ENCODE measurements at places on chromosomes 3 and 15. TPM values are rescaled to one million over a fixed set of nuclear protein-coding genes. Genes with fewer than 3 reads are reported as not detected.

- peak; percentile 40 for DNase-seq
Observed at GRCh38 chr3:124275412-124275811, 283.5 kb upstream of the ROPN1 start.

DNA sequence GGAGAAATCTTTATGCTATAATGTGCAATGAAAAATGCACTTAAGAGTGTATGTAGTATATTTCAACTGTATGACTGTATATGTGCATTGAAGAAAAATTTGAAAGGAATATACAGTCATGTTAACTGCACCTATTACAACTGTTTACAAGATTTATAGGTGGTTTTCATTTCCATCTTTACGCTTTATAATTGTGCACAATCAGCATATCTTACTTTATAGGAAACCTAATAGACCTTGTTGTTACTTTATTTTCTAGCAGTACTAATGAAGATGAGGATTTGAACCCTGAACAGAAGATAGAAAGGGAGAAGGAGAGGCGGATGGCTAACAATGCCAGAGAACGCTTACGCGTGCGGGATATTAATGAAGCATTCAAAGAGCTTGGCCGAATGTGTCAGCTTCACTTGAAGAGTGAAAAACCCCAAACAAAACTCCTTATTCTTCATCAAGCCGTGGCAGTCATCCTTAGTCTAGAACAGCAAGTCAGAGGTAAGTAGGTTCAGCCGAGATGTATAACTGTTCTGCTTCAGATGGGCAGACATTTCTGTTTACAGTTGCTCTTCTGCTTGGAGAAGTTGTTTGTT lies 103.4 kb upstream of the CGNL1 start:
- no peak for DNase-seq

GRCh38 chr3:18890449-18890848 lies 257.9 kb upstream of the KCNH8 start:
- peak; percentile 42 for DNase-seq

DNA sequence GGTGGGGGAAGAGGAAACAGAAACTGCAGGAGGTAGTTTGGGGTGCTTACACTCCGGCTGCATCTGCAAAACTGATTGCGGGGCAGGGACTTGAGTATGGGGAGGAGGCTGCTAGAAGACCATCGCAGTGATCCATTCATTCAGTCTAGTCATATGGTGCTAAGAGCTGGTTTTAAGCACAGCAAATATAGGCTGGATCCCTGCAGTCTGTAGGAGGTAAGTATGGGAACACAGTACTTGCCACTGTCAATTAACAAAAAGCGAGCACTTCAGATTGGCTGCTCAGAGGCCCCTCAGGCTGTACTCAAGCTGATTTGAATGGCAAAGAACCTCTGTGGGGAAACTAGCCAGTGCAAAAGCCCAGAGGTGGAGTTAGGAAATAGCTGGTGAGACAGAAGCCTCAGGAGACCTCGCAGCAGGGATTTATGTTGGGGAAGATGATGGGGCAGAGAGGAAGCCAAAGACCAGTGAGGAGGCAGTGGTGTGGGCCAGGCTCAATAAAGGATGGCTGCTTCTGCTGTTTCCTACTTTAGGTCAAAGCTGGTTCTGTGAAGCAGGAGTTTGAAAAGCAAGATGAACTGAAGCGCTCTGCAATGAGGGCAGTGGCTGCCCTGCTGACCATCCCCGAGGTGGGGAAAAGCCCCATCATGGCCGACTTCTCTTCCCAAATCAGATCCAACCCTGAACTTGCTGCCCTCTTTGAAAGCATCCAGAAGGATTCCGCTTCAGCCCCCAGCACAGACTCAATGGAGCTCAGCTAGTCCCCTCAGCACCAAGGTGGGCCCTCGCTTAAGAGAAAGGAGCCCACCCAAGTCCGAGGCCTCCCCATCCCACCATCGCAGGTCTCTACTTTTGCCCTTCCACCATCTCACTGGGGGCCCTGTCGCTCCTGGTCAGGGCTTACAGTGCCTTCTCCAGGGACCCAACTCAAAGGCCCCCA lies 7.9 kb downstream of the RPL32 start:
- DNase-seq = no peak

DNA sequence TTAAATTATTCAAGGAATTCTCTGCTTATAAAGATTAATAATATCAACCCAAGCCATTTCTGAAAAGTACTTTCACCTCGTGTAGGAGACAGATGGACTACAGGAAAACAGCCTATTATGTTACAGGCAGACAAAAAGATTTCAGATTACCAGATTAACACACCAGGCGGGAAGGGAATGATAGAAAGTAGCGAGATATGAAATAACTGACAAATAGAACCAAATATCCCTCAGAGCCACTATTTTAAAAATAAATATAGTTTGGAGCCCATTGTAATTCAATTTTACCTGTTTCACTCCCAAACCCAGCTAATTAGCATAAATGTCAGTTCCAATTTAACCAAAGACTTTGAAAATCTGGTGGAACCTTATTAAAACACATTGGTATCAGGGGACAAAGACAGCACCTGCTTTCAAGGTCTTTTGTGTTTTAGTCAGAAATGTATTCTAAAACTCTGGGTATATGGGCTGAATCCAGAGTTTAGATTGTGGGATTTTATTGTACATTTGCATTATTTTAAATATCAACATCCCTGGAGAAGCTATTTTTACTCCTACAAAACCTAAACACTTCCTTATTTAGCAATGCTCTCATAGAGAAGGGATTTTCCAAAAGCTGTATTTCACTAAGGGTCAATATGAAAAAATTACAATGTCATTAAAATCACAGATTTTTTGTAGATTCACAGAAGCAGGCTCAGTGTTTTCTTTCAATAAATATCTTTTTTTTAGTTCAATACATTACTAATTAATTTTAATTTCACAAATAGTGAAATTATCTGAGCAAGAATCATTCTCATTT lies 138.4 kb downstream of the TNIK start:
- DNase-seq = no peak

DNA sequence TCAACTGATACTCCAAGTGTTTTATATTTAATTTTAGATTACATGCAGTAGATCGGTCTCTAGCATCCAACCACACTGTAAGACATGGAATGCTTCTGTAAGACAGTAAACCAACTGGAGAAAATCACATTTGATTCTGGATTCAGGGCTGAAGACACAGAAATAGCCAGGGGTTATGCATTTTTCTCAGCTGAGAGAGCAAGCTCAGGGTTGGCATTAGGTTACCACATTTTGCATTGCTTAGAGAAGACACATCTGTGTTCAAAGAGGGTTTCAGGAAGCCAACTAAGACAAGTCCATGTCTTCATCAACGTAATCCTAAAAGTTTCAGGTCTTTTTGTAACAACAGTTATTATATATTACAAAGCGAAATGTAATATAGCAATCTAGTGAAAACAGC lies 27.7 kb upstream of the UNC13C start:
- DNase-seq = no peak

- no peak for DNase-seq
Observed at GRCh38 chr3:55868347-55868746, 381.2 kb upstream of the WNT5A start.

- no peak for DNase-seq
Observed at GRCh38 chr3:167835953-167836352, 100.4 kb downstream of the SERPINI1 start.

DNA sequence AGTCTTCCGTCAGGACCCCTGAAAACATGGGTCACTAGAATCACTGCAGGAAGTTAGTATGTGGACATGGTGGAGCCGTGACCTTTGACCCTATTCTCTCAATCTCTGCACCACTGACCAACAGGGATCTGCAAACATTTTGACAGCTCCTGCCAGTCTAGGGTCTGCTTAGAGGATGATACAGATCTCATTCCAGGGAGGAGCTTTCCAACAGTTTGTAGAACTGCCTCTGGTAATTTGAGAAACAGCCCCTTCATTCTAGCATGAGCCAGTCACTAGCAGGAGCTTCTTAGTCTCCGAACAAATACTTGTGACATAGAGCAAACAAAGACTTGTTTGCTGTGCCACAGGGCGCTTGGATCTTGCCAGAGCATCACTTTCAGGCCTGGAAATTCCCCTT lies 270.3 kb upstream of the CFAP20DC start:
- peak; percentile 19 for DNase-seq

- DNase-seq = no peak
Observed at GRCh38 chr3:155690921-155691320, 54.0 kb downstream of the PLCH1 start.

DNA sequence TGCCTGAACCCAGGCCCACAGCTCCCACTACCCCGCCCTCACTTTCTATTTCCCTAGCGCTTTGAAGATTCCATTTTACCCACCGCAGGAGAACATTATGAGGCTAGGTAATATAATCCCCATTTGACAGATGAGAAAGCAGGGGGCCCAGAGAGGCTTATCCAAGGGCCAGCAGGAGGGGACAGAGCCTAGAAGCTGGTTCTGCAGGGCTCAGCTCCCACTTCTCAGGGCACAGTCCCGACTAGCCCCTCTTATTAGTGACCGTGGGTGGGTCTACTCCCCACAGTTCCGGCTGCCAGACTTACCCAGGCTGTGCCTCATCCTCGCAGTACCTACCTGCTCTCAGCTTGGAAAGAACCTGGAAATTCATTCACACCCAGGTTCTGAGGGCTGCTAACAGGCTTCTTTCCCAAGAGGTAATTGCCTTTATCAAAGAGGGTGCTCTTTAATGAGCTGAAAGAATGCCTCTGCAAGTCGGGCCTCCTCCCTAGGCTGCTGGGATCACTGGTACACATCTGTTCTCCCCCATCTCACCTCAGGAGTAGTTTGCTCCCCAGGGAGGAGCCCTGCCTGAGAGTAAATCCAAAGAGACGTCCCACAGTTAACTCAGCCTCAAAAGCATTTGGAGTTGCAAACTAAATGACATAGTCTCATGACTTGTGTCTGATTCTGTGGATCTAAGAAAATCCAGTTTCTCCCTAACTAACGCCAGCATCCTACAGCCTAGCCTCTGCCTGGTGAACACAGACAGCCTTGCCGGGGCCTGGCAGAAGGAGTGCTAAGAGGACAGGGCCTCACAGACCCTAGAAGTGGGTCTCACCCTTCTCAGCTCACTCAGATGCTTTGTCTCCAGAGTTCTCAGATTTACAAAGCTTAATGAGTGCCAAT lies 125.0 kb downstream of the CHSY1 start:
- DNase-seq = no peak

- DNase-seq = peak; percentile 52
Observed at GRCh38 chr3:197001972-197002700, 27.5 kb downstream of the MELTF start.

GRCh38 chr3:58021962-58022361 lies 13.7 kb downstream of the FLNB start:
- DNase-seq = no peak

DNA sequence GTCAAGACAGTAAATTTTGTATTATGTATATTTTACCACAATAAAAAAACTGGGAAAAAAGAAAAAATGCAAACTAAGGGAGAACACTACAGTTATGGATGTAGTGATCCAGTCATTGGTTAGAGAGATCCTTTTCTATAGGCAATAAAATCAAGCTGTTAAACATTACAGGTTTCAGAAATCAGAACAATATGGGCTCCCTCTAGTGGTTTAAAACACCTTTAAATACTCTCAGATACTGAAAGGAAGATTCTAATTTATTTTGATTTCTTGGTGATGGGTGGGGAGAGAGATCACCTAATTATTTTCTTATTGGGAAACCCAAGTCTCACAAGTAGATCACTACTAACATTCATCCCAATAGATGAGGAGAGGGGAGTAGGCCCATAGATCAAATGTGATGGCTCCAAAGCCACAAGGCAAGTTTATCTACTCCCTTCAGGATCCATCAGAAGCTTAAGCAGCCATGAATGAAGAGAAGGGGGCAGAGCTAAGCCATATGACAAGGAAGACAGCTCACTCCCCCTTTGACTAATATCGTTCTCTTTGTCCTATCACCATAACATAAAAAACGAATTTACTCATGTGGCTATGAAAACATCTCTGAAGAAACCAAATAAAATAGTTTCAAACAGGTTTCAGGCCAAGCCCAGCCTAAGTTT lies 118.6 kb downstream of the ANO10 start:
- DNase-seq = peak; percentile 47

DNA sequence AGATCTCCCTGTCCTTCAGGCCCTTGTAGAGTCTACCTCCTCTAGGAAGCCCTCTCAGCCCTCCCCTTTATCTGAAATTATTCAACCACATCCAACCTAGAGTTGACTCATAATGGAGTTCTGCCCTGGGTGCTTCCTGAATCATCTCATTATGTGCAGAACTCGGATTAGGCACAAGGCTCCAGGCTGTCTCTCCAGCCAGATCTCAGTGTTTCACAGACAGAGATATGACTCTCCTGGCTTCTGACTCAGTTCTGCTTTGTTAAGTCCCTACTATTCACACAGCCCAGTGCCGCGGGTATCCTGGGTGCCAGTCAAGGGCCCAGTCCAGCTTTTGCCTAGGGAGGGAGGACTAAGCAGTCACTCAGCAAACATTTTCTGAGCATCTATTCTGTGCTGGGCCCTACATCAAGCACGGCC lies 9.3 kb downstream of the STRA6 start:
- no peak for DNase-seq

DNA sequence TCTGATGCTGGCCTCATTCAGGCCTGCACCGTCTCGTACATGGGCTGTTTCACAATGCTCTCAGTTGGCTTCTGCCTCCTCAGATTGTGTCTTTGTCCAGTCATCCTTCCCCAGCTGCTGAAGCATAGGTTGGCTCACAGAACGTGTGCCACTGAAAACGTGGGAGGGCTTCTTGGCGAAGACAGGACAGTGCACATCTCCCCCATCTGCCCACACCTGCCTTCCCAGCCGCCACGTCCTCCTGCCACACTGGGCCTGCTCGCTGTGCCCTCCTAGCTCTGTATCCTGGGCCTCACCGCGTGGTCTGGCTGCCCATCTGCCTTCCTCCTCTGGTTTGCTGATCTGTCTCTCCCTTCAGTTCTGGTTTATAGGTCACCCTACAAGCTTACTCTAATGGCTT lies 230.0 kb upstream of the TOPAZ1 start:
- no peak for DNase-seq

GRCh38 chr3:54830658-54831057 lies 97.2 kb downstream of the LRTM1 start:
- peak; percentile 27 for DNase-seq

Gene SLC22A13
- not detected for polyA plus RNA-seq

Gene B3GNT5
- 9.5 TPM for polyA plus RNA-seq

Gene PDZRN3
- polyA plus RNA-seq = 75.6 TPM

Gene SPTSSB
- 0.34 TPM for polyA plus RNA-seq

Gene CDHR4
- polyA plus RNA-seq = 0.15 TPM

Gene ALDH1A2
- polyA plus RNA-seq = 35.1 TPM

Gene IGDCC3
- 3.6 TPM for polyA plus RNA-seq

Gene GAP43
- polyA plus RNA-seq = 3.6 TPM

Gene GRK7
- polyA plus RNA-seq = 0.13 TPM
